SHP77 (cell line): ENCODE measurements at places on chromosomes 7 and 10.

- DNase-seq = no peak
These were observed 3.6 kb downstream of the ARHGAP21 start for GRCh38 chr10:24720096-24720495.

DNA sequence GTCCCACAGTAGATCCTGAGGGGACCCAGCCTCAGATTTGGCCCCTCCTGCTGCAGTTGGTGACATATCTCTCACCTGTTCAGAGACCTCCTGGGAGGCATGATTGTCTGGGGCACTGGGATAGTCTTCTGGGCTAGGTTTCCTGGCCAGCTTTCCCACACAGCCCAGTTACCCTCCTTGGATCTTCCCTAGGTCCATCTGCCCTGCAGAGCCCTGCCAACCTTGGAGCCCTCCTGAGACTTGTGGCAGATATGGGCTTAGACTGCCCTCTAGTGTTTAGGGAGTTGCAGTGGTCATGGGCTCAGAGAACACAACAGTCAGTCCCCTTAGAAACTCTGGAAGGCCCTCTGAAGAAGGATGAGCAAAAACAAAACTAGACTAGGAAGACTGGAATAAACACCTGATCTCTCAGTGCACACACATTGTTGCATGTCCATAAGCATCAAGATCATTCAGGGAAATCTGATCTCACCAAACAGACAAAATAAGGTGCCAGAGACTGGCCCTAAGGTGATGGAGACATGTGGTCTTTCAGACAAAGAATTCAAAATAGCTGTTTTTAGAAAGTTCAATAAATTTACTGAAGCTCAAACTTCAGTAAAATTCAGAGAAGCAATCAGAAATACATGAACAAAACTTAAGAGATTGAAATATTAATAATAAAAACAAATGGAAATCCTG is 324.6 kb downstream of the ATRNL1 start:
- DNase-seq = peak; percentile 68

GRCh38 chr7:44540592-44541027 is 520 bp downstream of the NPC1L1 start:
- no peak for DNase-seq

GRCh38 chr7:54858008-54858692 is 99.1 kb upstream of the SEC61G start:
- DNase-seq = peak; percentile 61
